ENCODE measurements at places on chromosomes 2 and 18. TPM values are rescaled to one million over a fixed set of nuclear protein-coding genes. Genes with fewer than 3 reads are reported as not detected.
A peak's percentile ranks its signal among the peaks of the same experiment; 100 is the strongest.

NPHP1 gene
- 0.25 TPM for total RNA-seq

DNA sequence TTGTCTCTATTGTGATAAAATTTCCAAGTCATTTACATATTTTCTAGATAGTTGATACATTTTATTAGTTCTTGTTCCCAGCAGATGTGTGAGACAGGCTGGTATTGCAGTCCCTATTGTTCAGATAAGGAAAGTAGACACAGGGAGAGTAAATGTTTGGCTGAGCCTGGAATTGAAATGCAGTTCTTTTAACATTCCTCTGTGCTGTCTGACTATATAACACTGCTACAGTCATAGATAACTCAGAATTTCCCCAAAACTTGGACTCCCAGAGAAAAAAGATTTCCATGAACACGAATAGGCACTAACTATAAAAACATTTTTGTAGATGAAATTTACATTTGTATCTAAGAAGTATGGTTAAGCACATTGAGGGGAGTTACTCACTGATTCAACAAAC is 71.4 kb downstream of the PLCL1 start:
- no peak overlapping the region for H3K4me3 ChIP-seq
- no peak for DNase-seq
- no peaks in the 10 kb centered on the region for H3K36me3 ChIP-seq

DNA sequence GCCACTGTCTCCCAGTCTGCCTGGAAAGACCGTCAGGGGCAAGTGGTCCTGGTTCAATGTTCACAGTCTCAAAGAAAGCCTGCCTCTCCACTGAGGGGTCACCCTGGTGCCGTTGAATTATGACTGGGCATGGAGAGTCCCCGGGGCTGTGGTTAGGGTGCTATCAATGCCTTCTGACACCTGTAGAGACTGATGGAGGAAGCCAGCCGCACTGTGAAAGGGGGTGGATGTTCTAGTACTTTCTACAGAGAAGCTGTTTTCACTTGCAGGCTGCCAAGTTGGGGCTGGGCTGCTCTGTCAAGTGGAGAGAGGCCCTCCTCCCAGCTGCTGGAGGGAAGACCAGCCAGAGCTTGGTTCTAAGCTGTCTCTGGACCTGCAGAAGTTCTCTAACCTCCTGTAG is 80.5 kb downstream of the BCL2L11 start:
- no peak overlapping the region for H3K27ac ChIP-seq
- H3K36me3 ChIP-seq, result peaks cover 10% of the 10 kb centered on the region
- H3K27me3 ChIP-seq, result no peaks in the 10 kb centered on the region
- DNase-seq, result no peak
- no peak overlapping the region for H3K4me3 ChIP-seq

DNA sequence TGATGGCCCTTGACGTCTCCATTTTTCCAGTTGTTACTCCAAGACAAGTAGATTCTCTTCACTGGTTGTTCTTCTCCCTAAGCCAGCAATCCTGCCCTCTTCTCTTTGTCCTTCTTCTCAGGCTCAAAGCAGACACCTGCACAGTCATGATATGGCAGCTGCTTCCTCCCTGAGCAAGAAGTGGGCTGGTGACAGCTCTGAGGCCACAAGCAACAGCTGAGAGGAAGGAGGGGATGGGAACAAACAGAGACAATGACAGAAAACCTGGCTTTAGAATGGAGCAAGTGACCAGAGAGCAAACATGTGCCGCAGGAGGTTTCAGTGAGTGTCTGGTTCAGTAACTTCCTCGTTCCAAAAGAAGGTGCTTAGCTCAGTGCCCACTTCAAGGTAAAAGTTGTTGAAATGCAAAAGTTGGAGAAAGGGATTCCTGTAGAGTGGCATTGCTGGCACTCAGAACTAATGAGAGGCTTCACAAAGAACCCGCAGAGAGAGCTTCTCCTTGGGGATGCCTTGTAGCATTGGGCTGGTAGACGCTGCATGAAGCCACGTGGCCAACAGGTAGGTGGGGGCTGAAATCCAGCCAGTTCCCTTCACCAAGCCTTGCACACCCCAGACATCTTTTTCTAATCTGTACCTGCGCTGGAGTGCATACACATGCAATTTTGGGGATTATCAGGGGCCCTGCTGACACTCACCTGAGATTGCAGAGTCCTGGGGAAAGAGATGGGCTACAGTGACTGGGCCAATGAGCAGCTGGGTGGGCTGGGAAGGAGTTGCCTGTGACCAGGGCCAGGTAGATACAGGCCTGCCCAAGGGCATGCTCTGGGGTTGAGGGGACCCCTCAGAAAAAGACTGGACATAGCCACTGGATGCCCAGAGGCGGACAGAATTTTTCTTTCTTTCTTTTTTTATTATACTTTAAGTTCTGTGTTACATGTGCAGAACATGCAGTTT is 153.3 kb upstream of the RAB12 start:
- no peaks in the 10 kb centered on the region for H3K4me1 ChIP-seq
- no peaks in the 10 kb centered on the region for H3K27me3 ChIP-seq
- no peak overlapping the region for H3K27ac ChIP-seq

SIGLEC15 gene
- 0.06 TPM for total RNA-seq

TNFRSF11A gene
- total RNA-seq, result not detected

AQP12B gene
- total RNA-seq, result not detected

GRCh38 chr2:237471438-237472186 is 15.4 kb upstream of the MLPH start:
- no peak overlapping the region for H3K4me3 ChIP-seq
- peak; percentile 50 for DNase-seq
- no peaks in the 10 kb centered on the region for H3K36me3 ChIP-seq
- H3K4me1 ChIP-seq, result peaks cover 34% of the 10 kb centered on the region
- H3K27ac ChIP-seq, result no peak overlapping the region
- no peaks in the 10 kb centered on the region for H3K27me3 ChIP-seq

GRCh38 chr2:84741182-84741822 is 139.6 kb downstream of the TRABD2A start:
- no peak overlapping the region for H3K4me3 ChIP-seq
- H3K27me3 ChIP-seq, result no peaks in the 10 kb centered on the region
- peak; percentile 54 for DNase-seq

DNA sequence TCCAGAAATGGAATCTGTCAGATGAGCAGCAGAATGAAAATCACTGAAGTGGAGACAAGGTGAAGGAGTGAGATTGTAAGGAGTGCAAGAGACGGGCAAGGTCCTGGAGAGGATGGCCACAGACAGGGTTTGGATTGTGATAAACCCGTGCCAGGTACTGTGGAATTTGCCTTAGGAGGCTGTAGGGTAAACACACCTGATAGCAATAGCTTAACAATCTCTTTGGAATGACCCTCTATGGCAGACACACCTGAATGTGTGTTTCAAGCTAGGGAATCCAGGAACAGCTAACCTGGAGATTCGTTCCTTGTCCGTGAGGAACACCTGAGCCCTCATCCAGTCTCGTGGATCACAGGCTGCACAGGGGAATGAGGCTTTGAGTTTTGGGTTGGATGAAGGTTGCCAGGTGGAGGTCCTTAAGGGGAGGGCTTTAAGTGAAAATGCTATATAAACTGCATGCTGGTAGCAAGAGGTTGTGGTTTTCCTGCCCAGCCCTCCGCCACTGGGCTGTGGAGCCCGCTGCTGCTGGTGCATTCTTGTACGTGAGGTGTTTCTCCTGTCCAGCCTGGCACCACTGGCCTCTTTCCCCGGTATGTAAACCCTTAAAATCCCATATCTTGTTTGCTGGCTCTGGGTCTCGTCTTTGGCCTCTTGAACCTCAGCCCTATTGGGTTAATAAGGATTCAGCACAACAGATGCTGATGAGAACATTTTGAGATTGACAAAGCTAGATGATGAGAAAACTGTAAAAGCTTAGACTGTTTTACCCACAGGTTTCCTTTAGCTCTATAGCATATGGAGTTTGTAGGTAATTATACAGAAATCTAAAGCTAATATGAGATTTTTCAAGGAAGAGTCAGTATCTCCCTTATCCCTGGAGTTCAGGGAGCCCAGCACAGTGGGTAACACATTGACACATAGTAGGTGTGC is 117.9 kb downstream of the ARHGAP15 start:
- H3K4me3 ChIP-seq, result no peak overlapping the region
- no peaks in the 10 kb centered on the region for H3K4me1 ChIP-seq
- DNase-seq, result no peak
- H3K36me3 ChIP-seq, result no peaks in the 10 kb centered on the region
- no peak overlapping the region for H3K27ac ChIP-seq
- H3K27me3 ChIP-seq, result no peaks in the 10 kb centered on the region

GRCh38 chr18:10365021-10365500 is 89.4 kb upstream of the APCDD1 start:
- no peaks in the 10 kb centered on the region for H3K4me1 ChIP-seq
- no peak overlapping the region for H3K4me3 ChIP-seq
- no peaks in the 10 kb centered on the region for H3K36me3 ChIP-seq
- DNase-seq, result no peak
- H3K27me3 ChIP-seq, result no peaks in the 10 kb centered on the region
- no peak overlapping the region for H3K27ac ChIP-seq

- no peak overlapping the region for H3K4me3 ChIP-seq
- no peaks in the 10 kb centered on the region for H3K27me3 ChIP-seq
- peaks cover 8% of the 10 kb centered on the region for H3K4me1 ChIP-seq
- H3K36me3 ChIP-seq, result peaks cover 10% of the 10 kb centered on the region
- DNase-seq, result no peak
- H3K27ac ChIP-seq, result no peak overlapping the region
Measured at GRCh38 chr2:119681203-119681867, 2.3 kb downstream of the TMEM177 start.

- no peak overlapping the region for H3K27ac ChIP-seq
- H3K36me3 ChIP-seq, result no peaks in the 10 kb centered on the region
- 0 out of 2 replicates have a peak, but pooled peaks cover 5% of the 10 kb centered on the region for H3K4me1 ChIP-seq
- no peak overlapping the region for H3K4me3 ChIP-seq
- peaks cover 30% of the 10 kb centered on the region for H3K27me3 ChIP-seq
Measured at GRCh38 chr18:79782566-79783308, 15.0 kb upstream of the KCNG2 start.

GRCh38 chr2:182090486-182090885 is 104.8 kb downstream of the PPP1R1C start:
- no peaks in the 10 kb centered on the region for H3K4me1 ChIP-seq
- DNase-seq, result no peak
- H3K27me3 ChIP-seq, result no peaks in the 10 kb centered on the region
- no peaks in the 10 kb centered on the region for H3K36me3 ChIP-seq
- no peak overlapping the region for H3K27ac ChIP-seq

DNA sequence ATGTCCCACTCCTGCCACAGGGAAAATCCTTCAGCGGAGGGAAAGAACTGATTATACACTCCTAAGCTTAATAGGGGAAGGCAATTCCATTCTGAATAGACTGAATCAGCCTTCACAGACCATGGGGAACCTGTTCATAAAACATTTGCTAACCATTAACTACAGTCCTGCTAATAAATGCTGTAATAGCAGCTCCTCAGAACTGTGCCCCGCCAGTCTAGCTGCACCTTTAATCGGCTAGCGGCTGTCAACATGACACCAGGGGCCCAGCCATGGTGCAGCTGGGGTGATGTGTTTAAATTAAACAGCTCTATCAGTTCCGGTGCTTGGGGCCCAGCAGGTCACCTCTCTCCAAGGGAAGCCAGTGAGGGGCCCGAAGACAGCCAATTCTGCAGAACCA is 77.8 kb downstream of the GALNT14 start:
- no peaks in the 10 kb centered on the region for H3K27me3 ChIP-seq
- no peak overlapping the region for H3K4me3 ChIP-seq
- no peaks in the 10 kb centered on the region for H3K4me1 ChIP-seq
- H3K36me3 ChIP-seq, result no peaks in the 10 kb centered on the region
- no peak overlapping the region for H3K27ac ChIP-seq

GRCh38 chr2:15835991-15836688 is 104.2 kb upstream of the MYCN start:
- H3K4me1 ChIP-seq, result no peaks in the 10 kb centered on the region
- H3K27me3 ChIP-seq, result no peaks in the 10 kb centered on the region
- H3K4me3 ChIP-seq, result no peak overlapping the region
- H3K36me3 ChIP-seq, result no peaks in the 10 kb centered on the region

SKOR2 gene
- not detected for total RNA-seq

SERPINB11 gene
- total RNA-seq, result not detected

- no peak overlapping the region for H3K4me3 ChIP-seq
- no peak for DNase-seq
- H3K36me3 ChIP-seq, result no peaks in the 10 kb centered on the region
- H3K27me3 ChIP-seq, result no peaks in the 10 kb centered on the region
Measured at GRCh38 chr2:20935168-20935775, 108.6 kb downstream of the APOB start.

- H3K4me1 ChIP-seq, result peaks cover 63% of the 10 kb centered on the region
- H3K27me3 ChIP-seq, result no peaks in the 10 kb centered on the region
- peak overlapping the region; percentile 52 for H3K4me3 ChIP-seq
- peak overlapping the region; percentile 83 for H3K27ac ChIP-seq
- peaks cover 83% of the 10 kb centered on the region for H3K36me3 ChIP-seq
- no peak for DNase-seq
Measured at GRCh38 chr2:191682126-191682525, 4.2 kb downstream of the NABP1 start.

MEIS1 gene
- 4.2 TPM for total RNA-seq

SUCLG1 gene
- total RNA-seq, result 139 TPM

DNA sequence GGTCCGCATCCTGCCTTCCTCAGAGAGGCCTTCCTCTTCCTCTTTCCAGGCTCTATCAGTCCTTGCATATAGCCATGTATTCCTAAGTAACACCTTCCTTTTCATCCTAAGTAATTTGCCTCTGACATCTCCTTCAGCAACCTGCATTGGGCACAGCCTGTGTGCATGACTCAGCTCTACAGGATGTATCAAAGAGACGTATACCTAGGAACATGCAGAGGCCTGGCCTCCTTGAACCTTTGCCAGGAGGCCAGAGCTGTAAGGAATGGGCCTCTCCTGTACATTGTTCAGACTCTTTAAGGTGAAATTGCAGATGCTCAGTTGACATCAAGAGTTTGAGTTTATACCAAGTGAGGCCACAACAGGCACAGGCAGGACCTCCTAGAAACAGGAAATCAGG is 76.0 kb upstream of the CELF4 start:
- H3K4me1 ChIP-seq, result no peaks in the 10 kb centered on the region
- H3K27ac ChIP-seq, result no peak overlapping the region
- H3K4me3 ChIP-seq, result no peak overlapping the region
- no peaks in the 10 kb centered on the region for H3K36me3 ChIP-seq
- DNase-seq, result no peak

IMPA2 gene
- total RNA-seq, result 10.6 TPM

GRCh38 chr2:160007111-160007510 is 55.3 kb downstream of the PLA2R1 start:
- no peaks in the 10 kb centered on the region for H3K4me1 ChIP-seq
- no peaks in the 10 kb centered on the region for H3K36me3 ChIP-seq
- H3K4me3 ChIP-seq, result no peak overlapping the region
- DNase-seq, result no peak
- no peaks in the 10 kb centered on the region for H3K27me3 ChIP-seq

- H3K27ac ChIP-seq, result peak overlapping the region; percentile 75
- peak overlapping the region; percentile 49 for H3K4me3 ChIP-seq
- no peak for DNase-seq
- H3K4me1 ChIP-seq, result peaks cover 26% of the 10 kb centered on the region
Measured at GRCh38 chr18:57629422-57629821, 7.8 kb upstream of the NARS1 start.

IL1R1 gene
- 12.7 TPM for total RNA-seq

DNA sequence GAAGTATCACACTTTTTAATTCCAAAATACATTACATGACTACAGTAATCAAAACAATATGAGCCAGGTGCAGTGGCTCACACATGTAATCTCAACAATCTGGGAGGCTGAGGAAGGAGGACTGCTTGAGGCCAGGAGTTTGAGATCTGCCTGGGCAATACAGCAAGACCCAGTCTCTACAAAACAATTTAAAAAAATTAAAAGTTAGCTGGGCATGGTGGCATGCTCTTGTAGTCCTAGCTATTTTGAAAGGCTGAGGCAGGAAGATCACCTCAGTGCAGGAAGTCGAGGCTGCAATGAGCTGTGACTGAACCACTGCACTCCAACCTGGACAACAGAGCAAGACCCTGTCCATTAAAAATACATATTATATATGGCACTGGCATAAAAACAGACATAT is 109.8 kb downstream of the USP34 start:
- DNase-seq, result no peak
- H3K4me1 ChIP-seq, result no peaks in the 10 kb centered on the region

GRCh38 chr2:96315400-96316071 is 9.6 kb upstream of the ITPRIPL1 start:
- H3K4me3 ChIP-seq, result no peak overlapping the region
- no peak overlapping the region for H3K27ac ChIP-seq
- no peak for DNase-seq
- H3K27me3 ChIP-seq, result peaks cover 4% of the 10 kb centered on the region

All from SJSA1 (cell line).